Left colon (tissue), 2 donors: ENCODE measurements at places on chromosomes 11 and 22. TPM values are rescaled to one million over a fixed set of nuclear protein-coding genes. Genes with fewer than 3 reads are reported as not detected.

The TTC12 gene
- 14.4 TPM for total RNA-seq

The INS gene
- not detected for total RNA-seq

The OR51E2 gene
- total RNA-seq = 0.18 TPM

The PGA4 gene
- total RNA-seq = 0.52 TPM

The PTH gene
- total RNA-seq = not detected

DNA sequence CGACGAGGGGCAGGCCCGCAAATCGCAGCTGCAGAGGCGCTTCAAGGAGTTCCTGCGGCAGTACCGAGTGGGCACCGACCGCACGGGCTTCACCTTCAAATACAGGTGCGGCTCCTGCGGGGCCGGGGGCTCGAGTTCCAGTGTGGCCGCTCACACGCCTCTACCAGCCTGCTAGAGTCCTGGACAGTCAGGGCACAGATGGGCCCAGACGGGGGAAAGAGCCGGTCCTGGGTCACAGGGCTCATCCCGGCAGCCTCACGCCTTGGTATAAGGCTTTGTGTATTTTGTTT, 506 bp downstream of the MCM5 start:
- DNase-seq = peak; percentile 45

- no peak for DNase-seq
These were observed 16.4 kb upstream of the RFPL3 start for GRCh38 chr22:32341122-32341740.

- DNase-seq = no peak
These were observed 18.4 kb downstream of the LINC01488 start for GRCh38 chr11:69499918-69500284.

- no peak for DNase-seq
These were observed 68.3 kb downstream of the ST3GAL4 start for GRCh38 chr11:126423743-126424142.

DNA sequence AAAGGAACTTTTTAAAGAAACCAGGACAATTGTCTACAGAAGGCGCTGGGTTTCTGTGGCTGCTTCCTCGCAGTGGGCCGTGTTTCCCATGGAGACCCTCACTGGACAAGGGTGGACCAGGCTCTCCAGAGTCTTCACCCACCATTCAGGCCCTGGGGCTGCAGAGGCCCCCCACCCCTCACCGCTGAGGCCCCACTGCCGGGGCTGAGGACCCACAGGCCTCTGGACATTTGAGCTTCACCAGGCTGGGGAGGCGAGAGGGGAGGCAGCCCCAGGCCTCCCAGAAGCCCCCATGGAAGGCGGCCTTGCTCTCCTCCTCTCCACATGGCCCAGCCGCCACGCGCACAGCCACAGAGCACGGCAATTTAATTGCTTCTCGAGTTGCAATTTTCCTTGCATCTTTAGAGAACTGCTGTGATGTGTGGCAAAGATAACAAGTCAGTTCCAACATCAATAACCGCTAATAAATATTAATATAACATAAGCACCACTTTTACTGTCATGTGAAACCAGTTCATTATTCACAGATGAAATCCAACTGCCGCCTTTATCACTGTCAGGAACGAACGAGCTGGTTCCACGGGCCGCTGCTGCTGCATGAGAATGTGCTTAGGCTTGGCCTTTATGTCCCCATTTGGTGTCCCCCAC, 81.0 kb downstream of the PHF21B start:
- DNase-seq = no peak

DNA sequence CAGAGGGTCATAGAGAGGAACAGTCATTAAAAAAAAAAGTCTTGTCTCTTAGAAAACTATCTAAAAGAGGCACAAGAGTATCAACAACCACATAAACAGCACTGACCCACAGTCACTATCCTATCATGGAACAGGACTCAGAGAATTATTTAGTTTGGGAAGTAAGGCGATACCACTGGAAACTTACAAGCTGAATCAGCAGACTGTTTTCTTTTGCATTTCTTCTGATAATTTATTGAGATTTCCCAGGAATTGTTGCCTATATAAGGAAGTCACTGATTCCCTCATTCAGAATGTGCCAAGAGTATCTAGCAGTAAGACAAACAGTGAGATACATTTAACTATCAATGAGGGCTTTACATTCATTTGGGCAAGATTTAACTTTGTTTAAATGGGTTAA, 304.1 kb downstream of the GUCY1A2 start:
- DNase-seq = no peak

The TTLL12 gene
- 79.5 TPM for total RNA-seq

DNA sequence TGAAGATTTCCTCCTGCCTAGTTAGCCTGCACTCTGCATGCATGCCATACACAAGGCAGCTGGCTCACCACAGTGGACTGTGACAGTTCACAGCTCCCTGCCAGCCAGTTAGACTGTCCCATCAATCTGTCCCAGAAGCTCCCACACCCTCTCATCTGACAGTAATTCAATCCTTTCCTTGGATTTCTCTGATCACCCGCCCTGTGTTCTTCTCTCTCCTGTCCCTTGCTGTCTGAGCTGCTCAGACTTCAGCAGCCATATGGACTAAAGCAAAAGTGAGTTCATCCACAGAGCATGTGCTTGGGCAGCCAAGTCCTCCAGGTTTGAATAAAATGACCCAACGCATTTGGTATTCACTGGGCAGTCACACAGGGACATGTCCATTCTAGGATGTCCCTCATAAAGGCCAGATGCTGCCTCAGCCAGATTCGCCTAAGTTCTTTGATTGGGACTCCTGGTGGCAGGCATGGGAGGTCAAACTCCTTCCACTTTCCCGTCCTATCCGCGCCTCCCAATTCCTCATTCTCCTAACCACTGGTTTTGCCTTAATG, 54.5 kb upstream of the ZBTB44 start:
- no peak for DNase-seq

- no peak for DNase-seq
These were observed 50.9 kb downstream of the THAP12 start for GRCh38 chr11:76329983-76330382.

GRCh38 chr22:46582281-46582933, 37.8 kb upstream of the GRAMD4 start:
- peak; percentile 75 for DNase-seq

DNA sequence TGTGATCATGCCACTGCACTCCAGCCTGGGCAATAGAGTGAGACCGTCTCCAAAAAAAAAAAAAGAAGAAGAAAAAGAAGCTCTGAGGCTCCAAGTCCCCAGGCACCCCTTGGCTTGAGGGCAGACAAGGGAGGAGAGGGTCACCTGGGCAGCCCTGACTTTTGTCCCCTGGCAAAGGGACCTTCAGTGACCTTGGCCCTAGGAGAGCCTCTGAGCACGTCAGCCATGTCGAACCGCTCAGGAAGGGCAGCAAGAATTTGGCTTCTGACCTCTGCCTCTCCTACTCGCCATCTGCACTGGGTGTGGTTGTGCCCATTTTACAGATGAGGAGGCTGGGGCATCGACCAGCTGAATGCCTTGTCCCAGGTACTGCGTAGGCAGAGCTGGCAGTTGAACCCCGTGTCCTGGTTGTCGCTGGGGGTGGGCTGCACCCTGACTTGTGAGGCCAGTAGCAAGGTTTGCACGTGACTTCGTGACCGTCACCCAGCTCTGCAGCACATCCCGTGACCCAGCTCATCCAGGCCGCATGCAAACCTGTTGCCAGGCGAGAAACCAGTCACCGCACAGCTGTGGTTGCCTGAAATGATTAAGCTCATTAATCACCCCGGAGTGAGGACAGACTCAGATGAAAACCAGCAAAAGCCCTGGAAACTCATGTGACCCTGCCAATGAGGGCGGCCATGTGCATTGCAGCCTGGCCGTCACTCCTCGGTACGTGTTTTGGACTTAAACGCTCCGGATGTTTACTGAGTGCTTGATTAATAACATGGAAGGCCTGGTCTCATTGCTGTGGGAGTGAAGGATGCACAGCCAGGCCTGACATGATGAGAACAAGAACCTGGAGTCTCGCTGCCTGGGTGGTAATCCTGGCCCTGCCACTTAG, 47.7 kb upstream of the PPP6R3 start:
- no peak for DNase-seq

The AIP gene
- 31.4 TPM for total RNA-seq

DNA sequence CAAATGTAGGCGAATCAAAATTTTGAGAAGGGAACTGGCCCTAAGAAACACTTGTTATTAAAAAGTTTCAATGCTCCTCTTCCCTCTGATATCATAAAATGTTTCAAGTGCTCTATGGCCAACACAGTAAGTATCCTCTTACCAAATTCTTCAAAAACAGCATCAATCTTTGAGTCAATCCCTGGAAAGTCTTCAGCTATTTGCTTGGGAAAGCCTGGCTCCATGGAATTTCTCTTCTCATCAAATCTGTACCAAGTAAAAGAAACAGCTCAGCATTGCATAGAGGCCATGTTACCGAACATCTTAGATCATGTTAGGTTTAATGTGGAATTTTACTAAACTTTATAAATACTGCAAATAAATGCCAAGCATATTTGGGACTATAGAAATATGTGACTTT, 6.3 kb downstream of the MMP3 start:
- DNase-seq = no peak

GRCh38 chr22:24728790-24729637, 45.5 kb downstream of the PIWIL3 start:
- no peak for DNase-seq

- DNase-seq = no peak
These were observed 48.8 kb downstream of the PARVA start for GRCh38 chr11:12426176-12426575.

GRCh38 chr11:28420099-28420498, 311.9 kb downstream of the METTL15 start:
- no peak for DNase-seq

GRCh38 chr11:63767565-63768236, 874 bp downstream of the ZFTA start:
- peak; percentile 60 for DNase-seq

- peak; percentile 91 for DNase-seq
These were observed at the start of gene HDAC10 for GRCh38 chr22:50250555-50251476. Gene HDAC10, minus strand, starts transcription at chr22:50251265. Its CDS starts 233 bp downstream, at chr22:50251032.

DNA sequence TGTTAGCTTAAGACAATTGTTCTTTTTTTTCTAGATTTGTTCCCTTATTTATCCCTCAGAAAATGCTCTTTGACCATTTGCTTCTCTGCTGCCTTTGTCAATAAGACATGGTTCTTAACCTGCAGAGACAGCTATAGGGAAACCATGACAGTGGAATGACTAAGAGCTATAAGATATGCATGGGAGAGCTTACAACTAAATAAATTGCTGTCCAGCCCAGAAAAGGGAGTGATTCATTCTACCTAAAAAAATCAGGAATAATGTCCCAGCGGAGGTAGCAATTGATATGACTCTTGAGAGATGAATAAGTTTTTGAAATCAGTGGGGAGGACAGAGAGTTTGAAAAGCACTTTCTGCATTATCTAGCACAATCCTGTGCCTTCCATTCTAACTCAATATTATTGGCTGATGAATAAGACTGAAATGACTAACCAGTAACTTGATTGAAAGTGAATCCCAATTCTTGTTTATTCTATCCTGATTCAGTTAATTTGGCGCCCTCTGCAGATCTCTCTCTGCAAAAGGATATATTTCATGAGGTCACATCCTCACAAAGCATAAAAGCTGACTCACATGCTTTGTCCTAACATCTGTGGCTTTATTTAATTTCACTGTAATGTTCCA, 680.5 kb upstream of the API5 start:
- DNase-seq = no peak

GRCh38 chr11:70027451-70027850, 50.7 kb upstream of the ANO1 start:
- no peak for DNase-seq

- DNase-seq = no peak
These were observed 3.9 kb upstream of the NUP160 start for GRCh38 chr11:47852053-47852452.

The RPS6KA4 gene
- total RNA-seq = 42.6 TPM
